ENCODE measurements at places on chromosomes 7 and 10.

DNA sequence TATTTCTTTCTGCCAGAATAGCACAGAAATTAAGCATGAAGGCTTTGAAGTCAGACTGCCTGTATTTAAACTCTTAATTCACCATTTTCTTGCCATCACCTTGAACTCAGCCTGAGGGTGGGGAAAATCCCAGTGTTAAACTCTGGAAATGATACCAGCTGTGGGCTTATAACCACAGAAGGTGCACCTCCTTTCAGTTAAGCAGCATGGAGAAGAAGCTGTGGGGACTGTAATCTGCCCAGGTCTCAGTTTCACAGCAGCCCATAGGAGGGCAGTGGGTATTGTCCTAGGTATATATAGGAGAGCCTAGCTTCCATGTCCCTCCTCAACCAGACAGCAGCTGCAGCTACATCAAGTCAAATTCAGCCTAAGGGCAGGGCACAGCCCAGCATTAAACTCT is 241.6 kb downstream of the HPSE2 start:
- H3K4me3 ChIP-seq = no peak overlapping the region
- H3K4me1 ChIP-seq = no peaks in the 10 kb centered on the region
- DNase-seq = no peak
- H3K27ac ChIP-seq = no peak overlapping the region

DNA sequence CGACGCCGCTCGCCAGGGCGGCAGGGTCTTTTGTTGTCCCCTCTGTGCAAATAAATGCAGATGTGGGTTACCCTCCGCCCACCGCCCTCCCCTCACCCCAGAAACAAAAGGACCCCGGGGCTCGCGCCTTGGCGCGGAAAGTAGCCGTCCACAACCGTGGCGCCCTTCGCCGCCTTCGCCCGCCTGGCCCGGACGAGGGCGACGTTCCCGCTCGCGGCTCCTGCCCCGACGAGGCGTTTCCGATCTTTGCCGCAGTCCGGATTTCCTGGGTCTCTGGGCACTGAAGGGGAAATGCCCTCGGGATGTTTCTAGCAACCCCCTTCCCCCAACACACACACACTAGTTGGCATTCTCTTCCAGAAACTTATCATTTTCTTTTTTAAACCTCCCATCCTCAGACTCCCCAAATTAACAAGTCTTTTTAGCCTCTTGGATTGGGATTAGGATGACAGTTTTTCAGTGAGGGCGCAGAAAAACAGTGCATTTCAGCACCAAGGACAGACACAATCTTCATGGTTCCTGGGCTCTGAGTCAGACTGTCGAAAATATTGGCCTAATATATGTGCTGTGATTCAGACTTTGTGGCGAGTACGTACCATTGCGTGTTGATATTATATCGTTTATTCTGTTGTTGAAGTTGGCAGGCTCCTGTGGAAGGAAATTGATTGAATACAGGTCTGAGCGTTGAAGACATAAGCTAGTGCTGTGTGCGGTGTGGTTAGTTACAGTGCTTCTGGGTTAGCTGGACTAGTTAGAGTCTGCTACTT is 771 bp downstream of the PHYHIPL start:
- H3K27ac ChIP-seq = no peak overlapping the region
- H3K27me3 ChIP-seq = no peaks in the 10 kb centered on the region
- no peaks in the 10 kb centered on the region for H3K4me1 ChIP-seq
- peak overlapping the region; percentile 58 for H3K4me3 ChIP-seq

- H3K27ac ChIP-seq = no peak overlapping the region
- DNase-seq = no peak
- H3K4me3 ChIP-seq = no peak overlapping the region
- H3K4me1 ChIP-seq = no peaks in the 10 kb centered on the region
These were observed 96.4 kb downstream of the FGFR2 start for GRCh38 chr10:121501796-121502195.

- H3K36me3 ChIP-seq = no peaks in the 10 kb centered on the region
- H3K27me3 ChIP-seq = no peaks in the 10 kb centered on the region
- no peak overlapping the region for H3K4me3 ChIP-seq
- DNase-seq = no peak
- H3K4me1 ChIP-seq = no peaks in the 10 kb centered on the region
These were observed 1080.4 kb downstream of the CNTNAP2 start for GRCh38 chr7:147197006-147197405.

DNA sequence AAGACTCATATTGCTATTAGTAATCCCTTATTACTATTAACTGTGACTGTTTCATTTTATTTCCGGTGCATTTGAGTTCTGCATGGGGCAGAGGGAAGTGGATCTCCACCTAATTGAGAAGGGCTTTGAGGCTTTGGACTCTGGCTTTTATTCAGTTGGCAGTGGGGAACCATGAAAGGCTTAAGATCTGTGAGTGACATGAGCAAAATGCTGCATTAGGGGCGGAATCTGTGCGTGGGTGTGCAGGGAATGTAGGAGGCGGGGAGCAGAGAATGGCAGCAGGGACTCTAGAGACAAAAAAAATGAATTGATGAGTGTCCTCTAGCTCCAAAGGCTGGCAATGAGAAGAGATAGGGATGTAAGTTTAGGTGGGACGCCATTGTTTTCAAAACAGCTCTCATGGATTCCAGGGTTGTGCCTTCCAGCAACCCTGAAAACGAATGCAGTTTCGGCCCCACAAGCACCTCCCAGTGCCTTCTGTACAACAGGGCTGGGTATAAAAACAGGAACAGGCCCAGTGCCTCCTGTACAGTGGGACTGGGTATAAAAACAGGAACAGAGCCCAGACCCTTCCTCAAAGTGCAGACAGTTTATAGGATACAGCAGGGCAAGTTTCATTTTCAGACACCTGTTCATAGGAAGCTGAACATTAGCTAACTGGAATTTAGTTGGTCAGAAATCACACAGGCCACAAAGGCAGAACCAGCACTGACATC is 663.3 kb upstream of the FOXK1 start:
- no peak overlapping the region for H3K4me3 ChIP-seq
- H3K27ac ChIP-seq = no peak overlapping the region
- no peaks in the 10 kb centered on the region for H3K36me3 ChIP-seq
- H3K27me3 ChIP-seq = peaks cover 4% of the 10 kb centered on the region
- H3K4me1 ChIP-seq = no peaks in the 10 kb centered on the region
- no peak for DNase-seq
